ENCODE measurements at places on chromosomes 6 and 20. TPM values are rescaled to one million over a fixed set of nuclear protein-coding genes. Genes with fewer than 3 reads are reported as not detected.

DNA sequence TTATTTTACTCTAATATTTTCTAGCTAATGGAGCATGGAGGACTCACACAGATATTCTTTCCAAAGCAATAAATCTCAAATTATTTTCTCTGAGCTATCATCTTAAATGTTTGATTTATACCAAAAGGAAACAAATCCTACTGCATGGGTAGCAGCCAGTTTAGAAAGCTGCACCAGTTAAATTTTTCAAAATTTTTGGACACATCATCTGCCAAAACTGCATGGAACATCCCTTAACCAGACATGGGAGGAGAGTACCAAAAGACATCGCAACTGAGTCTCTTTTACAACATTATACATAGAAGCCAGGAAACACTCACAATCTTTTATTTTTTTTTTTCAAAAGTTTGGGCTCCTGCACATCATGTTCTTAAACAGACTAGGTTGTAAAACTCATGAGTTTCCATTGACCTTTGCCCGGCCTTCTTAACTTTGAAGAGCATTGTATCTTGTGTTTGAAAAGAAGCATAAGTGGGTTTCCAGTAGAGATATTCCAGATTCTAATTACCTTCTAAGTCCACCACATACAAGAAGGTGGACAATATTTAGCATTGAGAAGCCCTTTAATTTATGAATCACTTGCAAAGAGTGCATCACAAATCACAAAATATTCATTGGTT, 87.7 kb upstream of the HMGCLL1 start:
- H3K36me3 ChIP-seq = peaks cover 8% of the 10 kb centered on the region
- peaks cover 13% of the 10 kb centered on the region for H3K4me1 ChIP-seq
- H3K27ac ChIP-seq = no peak overlapping the region
- H3K27me3 ChIP-seq = no peaks in the 10 kb centered on the region
- no peak overlapping the region for H3K4me3 ChIP-seq

- peak overlapping the region; percentile 45 for H3K4me3 ChIP-seq
- no peaks in the 10 kb centered on the region for H3K27me3 ChIP-seq
- H3K4me1 ChIP-seq = peaks cover 62% of the 10 kb centered on the region
- peak overlapping the region; percentile 94 for H3K27ac ChIP-seq
Observed at GRCh38 chr6:148398244-148398643, 55.6 kb downstream of the SASH1 start.

- no peak for DNase-seq
- no peak overlapping the region for H3K27ac ChIP-seq
- H3K4me3 ChIP-seq = no peak overlapping the region
- peaks cover 14% of the 10 kb centered on the region for H3K4me1 ChIP-seq
- H3K36me3 ChIP-seq = peaks cover 6% of the 10 kb centered on the region
Observed at GRCh38 chr20:49545572-49545971, 22.4 kb downstream of the PTGIS start.

GRCh38 chr6:90411292-90411781, 114.7 kb upstream of the BACH2 start:
- no peaks in the 10 kb centered on the region for H3K36me3 ChIP-seq
- no peak overlapping the region for H3K27ac ChIP-seq
- DNase-seq = no peak
- no peaks in the 10 kb centered on the region for H3K27me3 ChIP-seq
- peaks cover 16% of the 10 kb centered on the region for H3K4me1 ChIP-seq
- H3K4me3 ChIP-seq = no peak overlapping the region

- no peak for DNase-seq
- H3K4me3 ChIP-seq = no peak overlapping the region
- no peaks in the 10 kb centered on the region for H3K36me3 ChIP-seq
- H3K27me3 ChIP-seq = no peaks in the 10 kb centered on the region
- peak overlapping the region; percentile 93 for H3K27ac ChIP-seq
Observed at GRCh38 chr6:7148100-7148822, 40.5 kb downstream of the RREB1 start.

- H3K4me1 ChIP-seq = peaks cover 32% of the 10 kb centered on the region
- H3K27ac ChIP-seq = no peak overlapping the region
- H3K36me3 ChIP-seq = no peaks in the 10 kb centered on the region
- H3K27me3 ChIP-seq = peaks cover 6% of the 10 kb centered on the region
- DNase-seq = no peak
Observed at GRCh38 chr6:128512296-128512695, 8.1 kb downstream of the PTPRK start.

Gene GHRH
- not detected for total RNA-seq

DNA sequence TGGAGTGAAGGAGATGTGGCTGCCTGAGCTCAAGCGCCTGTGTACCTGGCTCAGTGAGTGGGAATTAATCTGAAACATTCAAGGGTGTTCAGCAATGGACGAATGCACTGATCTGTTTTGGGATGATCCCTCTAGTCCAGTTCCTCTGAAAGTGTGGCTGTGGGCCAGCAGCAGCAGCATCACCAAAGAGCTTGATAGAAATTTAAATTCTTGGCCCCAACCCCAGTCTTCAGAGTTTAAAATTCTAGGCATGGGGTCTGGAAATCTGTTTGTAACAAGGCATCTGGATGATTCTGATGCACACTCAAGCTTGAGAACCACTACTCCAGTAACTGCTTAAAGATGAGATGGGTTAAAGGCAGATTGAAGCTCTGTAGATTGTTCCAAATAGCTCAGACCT, 59.2 kb downstream of the STMND1 start:
- no peak for DNase-seq
- no peak overlapping the region for H3K4me3 ChIP-seq
- H3K27me3 ChIP-seq = peaks cover 2% of the 10 kb centered on the region
- H3K4me1 ChIP-seq = no peaks in the 10 kb centered on the region

- no peak overlapping the region for H3K4me3 ChIP-seq
- H3K27me3 ChIP-seq = no peaks in the 10 kb centered on the region
- peaks cover 14% of the 10 kb centered on the region for H3K4me1 ChIP-seq
- H3K36me3 ChIP-seq = no peaks in the 10 kb centered on the region
Observed at GRCh38 chr6:107811591-107812218, 12.4 kb downstream of the SCML4 start.

- H3K4me1 ChIP-seq = peaks cover 17% of the 10 kb centered on the region
- peak; percentile 8 for DNase-seq
- peak within 1 kb of the TSS; percentile 11 for H3K27ac ChIP-seq
Observed at GRCh38 chr20:44187054-44187771, at the start of gene JPH2. Gene JPH2 (minus strand): TSS chr20:44187188. CDS start chr20:44186705, 483 bp downstream.

DNA sequence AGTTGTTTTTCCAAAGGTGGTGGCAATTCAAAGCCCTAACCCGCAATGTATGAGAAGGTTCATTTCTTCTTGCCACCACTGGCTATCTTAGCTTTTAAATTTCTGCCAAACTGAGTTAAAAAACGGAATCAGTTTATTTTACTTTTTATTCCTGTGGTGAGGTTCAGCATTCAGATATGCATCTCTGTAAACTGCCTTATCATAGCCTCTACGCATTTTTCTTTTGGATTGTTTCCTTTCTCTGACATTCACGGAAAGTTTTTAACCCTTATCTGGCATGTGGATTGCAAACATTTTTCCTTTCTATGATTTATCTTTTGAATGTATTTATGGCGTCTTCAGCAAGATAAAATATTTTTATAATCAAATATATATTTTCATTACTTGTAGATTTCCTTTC, 37.7 kb downstream of the AK9 start:
- no peaks in the 10 kb centered on the region for H3K4me1 ChIP-seq
- peaks cover under 1% of the 10 kb centered on the region for H3K36me3 ChIP-seq
- no peak overlapping the region for H3K4me3 ChIP-seq
- H3K27ac ChIP-seq = no peak overlapping the region

Gene SIRPD
- total RNA-seq = not detected

DNA sequence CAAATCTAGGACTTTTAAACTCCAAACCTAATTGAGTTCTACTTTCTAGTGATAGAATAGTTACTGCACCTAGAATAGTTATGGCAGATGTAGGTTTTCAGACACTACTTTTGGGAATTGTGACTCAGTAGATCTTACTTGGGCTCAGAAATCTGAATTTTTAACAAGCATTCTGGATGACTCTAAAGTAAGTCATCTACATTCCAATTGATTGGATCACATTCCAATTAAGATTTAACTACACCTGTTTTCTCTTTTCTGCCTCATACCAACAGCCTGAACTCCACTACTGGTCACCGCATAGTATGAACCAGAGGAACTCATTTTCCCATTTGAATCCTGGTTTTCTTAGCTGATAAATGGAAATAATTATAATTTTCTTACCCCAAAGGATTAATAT, 49.5 kb upstream of the TFAP2D start:
- no peak for DNase-seq
- H3K36me3 ChIP-seq = no peaks in the 10 kb centered on the region
- H3K4me1 ChIP-seq = no peaks in the 10 kb centered on the region
- H3K4me3 ChIP-seq = no peak overlapping the region
- H3K27ac ChIP-seq = no peak overlapping the region

Gene DHX35
- total RNA-seq = 20.7 TPM

DNA sequence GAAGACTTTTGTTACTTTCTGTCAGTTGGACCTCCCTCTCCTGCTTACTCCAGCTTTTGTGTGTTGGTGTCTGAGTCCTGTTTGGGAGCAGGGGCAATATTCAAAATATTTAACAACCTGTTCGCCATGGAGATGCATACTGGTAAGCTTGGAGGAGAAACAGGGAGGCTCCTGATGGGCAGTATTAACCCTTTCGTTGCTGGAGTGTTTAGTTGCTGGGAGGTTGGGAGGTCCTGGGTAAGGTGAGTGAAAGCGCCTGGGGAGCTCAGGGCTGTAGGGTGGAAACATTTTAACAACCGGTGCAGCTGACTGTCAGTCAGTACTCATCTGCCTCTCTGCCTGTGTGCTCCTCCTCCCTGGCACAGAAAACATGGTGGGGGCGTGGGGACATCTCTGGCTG, 4.2 kb downstream of the TULP1 start:
- H3K4me3 ChIP-seq = no peak overlapping the region
- H3K27me3 ChIP-seq = no peaks in the 10 kb centered on the region

- no peaks in the 10 kb centered on the region for H3K27me3 ChIP-seq
- H3K4me1 ChIP-seq = peaks cover 11% of the 10 kb centered on the region
- no peak for DNase-seq
- H3K4me3 ChIP-seq = no peak overlapping the region
- H3K36me3 ChIP-seq = no peaks in the 10 kb centered on the region
- H3K27ac ChIP-seq = no peak overlapping the region
Observed at GRCh38 chr6:167801263-167801662, 25.4 kb upstream of the AFDN start.

GRCh38 chr6:13573669-13574110, 711 bp upstream of the SIRT5 start:
- DNase-seq = no peak
- H3K4me3 ChIP-seq = peak overlapping the region; percentile 90
- peaks cover 28% of the 10 kb centered on the region for H3K4me1 ChIP-seq
- H3K27ac ChIP-seq = peak overlapping the region; percentile 66
- H3K27me3 ChIP-seq = no peaks in the 10 kb centered on the region
- H3K36me3 ChIP-seq = peaks cover 5% of the 10 kb centered on the region

Gene NOX3
- not detected for total RNA-seq

GRCh38 chr6:45477790-45478189, 100.1 kb upstream of the SUPT3H start:
- no peak for DNase-seq
- no peak overlapping the region for H3K4me3 ChIP-seq
- H3K27me3 ChIP-seq = no peaks in the 10 kb centered on the region
- no peak overlapping the region for H3K27ac ChIP-seq

DNA sequence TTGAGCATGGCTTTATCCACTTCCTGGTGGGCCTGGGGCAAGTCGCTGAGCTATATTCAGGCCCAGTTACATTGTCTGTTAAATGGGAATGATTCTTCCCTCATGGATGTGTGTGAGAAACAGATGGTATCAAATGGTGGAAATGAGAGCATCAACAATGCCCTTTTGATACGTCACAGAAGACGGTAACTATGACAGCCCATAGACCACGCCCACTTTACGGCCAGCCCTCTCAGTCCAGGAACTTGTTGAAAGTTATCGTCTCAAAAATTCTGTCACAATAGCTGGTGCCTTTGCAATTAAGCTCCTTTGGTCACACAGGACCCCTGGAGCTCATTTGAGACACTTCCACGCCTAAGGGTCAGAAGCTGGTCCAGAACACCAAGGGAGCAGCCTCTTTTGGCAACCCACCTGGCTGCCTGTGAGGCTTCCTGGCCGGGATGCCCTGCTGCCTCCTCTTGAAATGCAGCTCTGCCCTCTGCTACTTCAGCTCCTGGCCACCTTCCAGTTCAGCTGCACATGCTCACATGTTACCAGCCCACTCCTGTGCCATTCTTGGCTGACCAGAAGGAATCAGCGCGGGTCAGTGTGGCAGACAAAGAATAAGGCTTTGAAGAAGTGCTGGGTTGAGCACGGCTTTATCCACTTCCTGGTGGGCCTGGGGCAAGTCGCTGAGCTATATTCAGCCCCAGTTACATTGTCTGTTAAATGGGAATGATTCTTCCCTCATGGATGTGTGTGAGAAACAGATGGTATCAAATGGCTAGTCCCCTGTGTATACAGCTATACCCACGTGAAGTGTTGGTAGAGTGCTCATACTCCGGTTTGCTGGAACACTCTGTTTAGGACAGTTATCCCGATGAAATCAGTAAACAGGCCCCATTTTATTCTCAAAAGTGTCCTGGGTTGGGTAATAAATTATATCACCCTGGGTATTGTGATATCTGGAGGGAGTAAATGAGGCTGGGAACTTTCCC, 199.2 kb upstream of the SUPT3H start:
- H3K27ac ChIP-seq = peak overlapping the region; percentile 8
- H3K27me3 ChIP-seq = no peaks in the 10 kb centered on the region
- peaks cover 10% of the 10 kb centered on the region for H3K4me1 ChIP-seq
- H3K4me3 ChIP-seq = no peak overlapping the region
- DNase-seq = no peak
- peaks cover 1% of the 10 kb centered on the region for H3K36me3 ChIP-seq

DNA sequence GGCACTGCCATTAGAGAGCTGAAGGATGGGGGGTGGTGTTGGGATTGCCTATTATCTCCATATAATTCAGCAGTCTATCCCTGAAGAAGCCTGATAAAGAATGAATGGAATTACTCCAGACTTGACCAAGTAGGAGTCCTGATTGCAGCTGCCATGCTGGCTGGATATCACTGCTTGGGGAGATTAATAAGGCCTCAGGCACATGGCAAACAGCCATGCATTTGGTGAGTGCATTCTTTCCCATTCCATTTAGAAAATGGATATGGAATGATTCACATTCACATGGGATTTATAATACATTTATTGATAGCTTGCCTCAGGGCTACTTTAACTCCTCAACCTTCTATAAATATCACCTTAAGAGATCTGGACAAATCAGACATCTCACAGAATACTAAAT, 49.6 kb upstream of the HLA-A start:
- H3K27ac ChIP-seq = no peak overlapping the region
- peaks cover 53% of the 10 kb centered on the region for H3K27me3 ChIP-seq
- no peaks in the 10 kb centered on the region for H3K4me1 ChIP-seq
- H3K36me3 ChIP-seq = no peaks in the 10 kb centered on the region
- DNase-seq = no peak

DNA sequence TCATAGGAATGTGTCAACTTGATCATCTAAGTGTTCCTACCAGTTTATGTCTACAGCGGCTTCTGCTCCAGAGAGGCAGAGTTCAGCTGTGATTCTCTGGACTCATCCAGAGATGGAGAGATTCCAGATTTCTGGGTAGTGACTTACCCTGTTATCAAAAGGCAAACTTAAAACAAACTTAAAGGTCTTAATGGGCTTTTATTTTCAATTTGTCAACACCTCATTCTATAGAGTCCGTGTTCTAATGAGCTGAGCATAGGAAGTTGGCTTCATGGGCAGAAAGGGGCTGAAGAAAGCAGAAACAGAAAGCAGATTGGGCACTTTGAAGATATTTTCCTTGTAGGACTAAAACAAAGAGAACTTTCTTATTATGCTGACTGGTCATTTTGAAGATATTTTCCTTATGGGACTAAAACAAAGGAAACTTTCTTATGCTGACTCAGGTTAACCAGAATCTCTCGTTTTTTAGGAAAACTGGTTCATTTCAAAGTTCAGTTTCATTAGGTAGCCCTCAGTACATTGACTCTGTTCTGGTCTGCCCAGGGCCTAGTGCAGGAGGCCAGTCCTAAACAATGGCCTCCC, 185.1 kb downstream of the CDH26 start:
- no peak for DNase-seq
- H3K27me3 ChIP-seq = peaks cover 2% of the 10 kb centered on the region
- no peaks in the 10 kb centered on the region for H3K36me3 ChIP-seq
- no peak overlapping the region for H3K4me3 ChIP-seq
- H3K27ac ChIP-seq = no peak overlapping the region
